Amniotic stem cell (primary cell): ENCODE measurements at places on chromosomes 5 and 9.

DNA sequence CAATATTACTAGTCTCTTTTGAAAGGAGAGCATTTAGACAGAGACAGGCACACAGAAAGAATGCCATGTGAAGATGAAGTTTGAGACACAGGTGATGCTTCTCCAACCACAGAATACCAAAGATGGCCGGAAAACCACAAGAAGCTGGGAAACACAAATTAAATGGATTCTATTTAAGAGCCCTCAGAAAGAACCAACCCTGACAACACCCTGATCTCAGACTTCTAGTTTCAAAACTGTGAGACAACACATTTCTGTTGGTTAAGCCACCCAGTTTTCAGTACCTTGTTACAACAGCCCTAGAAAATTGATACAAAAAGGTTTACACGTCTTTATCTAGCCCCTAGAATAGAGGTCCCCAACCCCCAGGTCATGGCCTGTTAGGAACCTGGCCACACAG is 79.8 kb upstream of the CCNG1 start:
- no peak for DNase-seq

GRCh38 chr9:82940376-82940775 is 122.6 kb downstream of the RASEF start:
- DNase-seq, result no peak

- DNase-seq, result no peak
Measured at GRCh38 chr5:139459451-139459934, 3.0 kb downstream of the ECSCR start.

GRCh38 chr5:180820788-180821321 is 18.2 kb upstream of the MGAT1 start:
- DNase-seq, result no peak

- peak; percentile 37 for DNase-seq
Measured at GRCh38 chr5:43049236-43049635, 9.1 kb upstream of the ANXA2R start.

- no peak for DNase-seq
Measured at GRCh38 chr5:1431896-1432295, 13.3 kb downstream of the SLC6A3 start.

DNA sequence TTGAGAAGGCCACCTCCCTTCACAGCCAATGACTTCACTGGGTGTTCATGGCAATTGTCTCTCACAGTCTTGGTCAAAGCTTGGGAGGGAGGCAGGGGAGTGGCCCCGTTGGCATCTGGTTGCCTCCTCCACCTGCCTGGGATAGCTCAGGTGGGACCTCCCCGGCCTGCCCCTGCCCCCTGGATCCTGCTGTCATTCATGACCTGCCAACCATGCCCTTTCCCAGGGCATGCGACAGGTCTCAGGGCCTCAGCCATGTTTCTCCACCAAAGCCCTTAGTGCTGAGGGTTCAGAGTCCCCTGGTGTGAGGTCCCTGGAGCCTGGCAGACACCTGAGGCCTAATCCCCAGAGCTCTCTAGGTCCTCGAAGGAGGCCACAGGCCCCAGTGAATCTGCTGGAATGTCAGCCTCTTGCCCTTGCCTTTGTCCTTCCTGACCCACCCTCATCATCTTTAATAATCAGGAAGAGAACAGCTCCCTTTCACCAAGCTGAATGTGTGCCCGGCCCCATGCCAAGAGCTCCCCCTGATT is 5.6 kb downstream of the DAB2IP start:
- no peak for DNase-seq

DNA sequence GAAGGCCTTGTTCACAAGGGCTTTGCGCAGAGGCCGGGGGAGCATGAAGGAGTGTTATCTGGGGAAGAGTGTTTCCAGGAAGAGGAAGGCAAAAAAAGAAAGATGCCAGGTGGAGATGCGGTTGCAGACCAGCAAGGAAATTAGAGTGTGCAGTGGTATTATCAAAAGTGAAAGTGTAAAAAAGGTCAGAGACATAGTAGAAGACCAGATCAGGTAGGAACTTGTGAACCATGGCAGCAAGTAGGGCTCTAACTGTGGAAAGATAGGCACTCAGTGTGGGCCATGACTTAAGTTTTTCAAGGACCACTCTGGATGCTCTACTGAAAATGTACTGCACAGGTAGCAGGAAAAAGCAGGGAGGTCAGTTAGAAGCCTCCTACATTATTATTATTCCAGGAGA is 90.1 kb upstream of the SPOCK1 start:
- DNase-seq, result no peak

- no peak for DNase-seq
Measured at GRCh38 chr5:30937070-30937469, 256.4 kb upstream of the CDH6 start.

DNA sequence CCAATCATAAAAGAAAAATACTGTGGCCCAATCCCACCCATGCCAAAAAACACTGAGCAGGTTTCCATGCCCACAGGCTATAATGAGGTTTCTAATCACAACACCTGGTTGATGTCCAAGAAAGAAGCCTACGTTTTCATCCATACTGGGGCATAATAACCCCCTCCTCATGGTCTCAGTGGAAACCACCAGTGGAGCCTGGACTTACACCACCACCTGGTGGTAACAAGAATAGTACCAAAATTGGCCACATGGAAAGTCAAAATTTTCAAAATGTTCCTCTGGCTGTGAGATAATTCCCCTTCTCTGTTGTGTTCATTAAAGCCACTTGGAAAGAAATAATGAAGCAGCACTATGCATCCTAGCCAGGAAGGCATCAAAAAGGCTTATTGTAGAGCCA is 687.3 kb upstream of the ST8SIA4 start:
- no peak for DNase-seq

DNA sequence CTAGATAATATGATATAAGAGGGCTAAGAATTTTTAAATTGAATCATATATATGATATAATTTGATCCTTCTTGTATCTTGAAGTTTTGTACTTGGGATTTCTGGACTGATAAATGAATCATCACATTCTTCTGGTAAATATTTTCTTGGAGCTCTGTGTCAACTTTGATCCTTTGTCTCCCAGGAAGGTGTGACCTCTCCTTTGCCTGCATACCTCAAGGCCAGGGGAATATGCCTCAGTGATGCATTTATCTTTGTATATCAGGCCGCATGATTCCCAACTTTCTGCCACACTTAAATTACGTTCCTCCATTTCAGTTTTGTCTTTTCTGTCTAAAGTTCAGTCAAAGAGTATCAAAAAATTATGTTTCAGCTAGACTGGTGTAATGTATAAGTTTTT is 101.2 kb downstream of the NLN start:
- no peak for DNase-seq

DNA sequence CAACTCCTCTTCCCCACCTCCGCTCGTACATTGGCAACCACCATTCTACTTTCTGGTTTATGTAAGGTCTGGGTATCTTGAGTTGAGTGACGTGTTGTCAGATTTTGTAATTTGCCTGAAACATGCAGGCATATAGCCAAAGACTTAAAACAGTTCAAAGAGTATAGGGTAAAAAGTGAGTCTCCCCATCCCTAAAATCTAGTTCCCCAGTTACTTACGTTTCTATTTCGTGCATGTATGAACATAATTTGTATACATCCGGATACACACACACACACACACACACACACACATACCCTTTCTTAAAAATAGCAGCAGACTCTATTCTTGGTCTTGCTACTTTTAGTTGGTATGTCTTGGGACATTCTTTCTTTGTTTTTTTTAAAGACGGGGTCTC is 915 bp downstream of the HSDL2 start:
- DNase-seq, result no peak

GRCh38 chr5:65128226-65128625 is 353.5 kb downstream of the ADAMTS6 start:
- DNase-seq, result no peak
